ENCODE measurements at places on chromosomes 6 and 20. TPM values are rescaled to one million over a fixed set of nuclear protein-coding genes. Genes with fewer than 3 reads are reported as not detected.

Gene EPB41L2
- total RNA-seq, result 114 TPM

DNA sequence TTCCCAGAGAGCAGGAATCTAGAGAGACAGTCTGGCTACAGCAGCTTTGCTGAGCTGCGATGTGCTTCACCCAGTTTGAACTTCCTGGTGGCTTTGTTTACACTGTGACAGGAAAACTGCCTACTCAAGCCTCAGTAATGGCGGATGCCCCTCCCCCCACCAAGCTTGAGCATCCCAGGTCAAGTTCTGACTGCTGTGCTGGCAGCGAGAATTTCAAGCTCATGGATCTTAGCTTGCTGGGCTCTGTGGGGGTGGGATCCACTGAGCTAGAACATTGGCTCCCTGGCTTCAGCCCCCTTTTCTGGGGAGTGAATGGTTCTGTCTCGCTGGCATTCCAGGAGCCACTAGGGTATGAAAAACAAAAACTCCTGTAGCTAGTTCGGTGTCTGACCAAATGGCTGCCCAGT lies 91.0 kb upstream of the ESR1 start:
- H3K36me3 ChIP-seq, result peaks cover 4% of the 10 kb centered on the region
- H3K4me1 ChIP-seq, result no peaks in the 10 kb centered on the region
- no peak overlapping the region for H3K27ac ChIP-seq
- H3K27me3 ChIP-seq, result peaks cover 7% of the 10 kb centered on the region
- H3K4me3 ChIP-seq, result no peak overlapping the region
- DNase-seq, result no peak

Gene HAO1
- not detected for total RNA-seq

DNA sequence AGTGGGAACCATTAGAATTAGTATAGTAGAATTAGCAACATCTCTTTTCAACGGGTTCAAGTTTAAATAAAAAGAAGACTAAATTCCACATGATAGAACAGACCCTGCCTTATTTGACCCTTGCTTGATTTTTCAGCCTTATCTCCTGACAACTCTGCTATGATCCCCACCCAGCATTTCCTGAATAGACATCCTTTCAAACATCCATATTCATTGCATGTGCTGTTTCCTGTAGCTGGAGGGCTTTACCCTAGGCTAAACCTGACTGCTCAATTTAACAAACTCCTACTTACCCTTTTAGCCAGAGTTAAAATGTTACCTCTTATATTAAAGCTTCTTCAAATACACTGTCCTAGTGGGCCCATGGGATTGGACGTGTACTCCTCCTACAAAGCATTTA lies 594.8 kb upstream of the ARID1B start:
- no peaks in the 10 kb centered on the region for H3K27me3 ChIP-seq
- DNase-seq, result no peak
- H3K36me3 ChIP-seq, result no peaks in the 10 kb centered on the region
- H3K4me1 ChIP-seq, result peaks cover 10% of the 10 kb centered on the region
- H3K4me3 ChIP-seq, result no peak overlapping the region

GRCh38 chr20:46545077-46545826 lies 5.2 kb downstream of the OCSTAMP start:
- H3K4me3 ChIP-seq, result no peak overlapping the region
- H3K27me3 ChIP-seq, result no peaks in the 10 kb centered on the region
- no peaks in the 10 kb centered on the region for H3K36me3 ChIP-seq
- H3K4me1 ChIP-seq, result no peaks in the 10 kb centered on the region
- DNase-seq, result no peak

All from neural crest cell (in vitro differentiated cells).